ENCODE measurements at places on chromosomes 3 and 15. TPM values are rescaled to one million over a fixed set of nuclear protein-coding genes. Genes with fewer than 3 reads are reported as not detected.

TMCO5A gene
- total RNA-seq: not detected

GOLGA8S gene
- 0.60 TPM for total RNA-seq

ALG1L2 gene
- 0.82 TPM for total RNA-seq

FOXB1 gene
- total RNA-seq: not detected

CYP1A1 gene
- 0.13 TPM for total RNA-seq

CADPS gene
- total RNA-seq: 0.98 TPM

KNG1 gene
- total RNA-seq: 8.7 TPM

DNA sequence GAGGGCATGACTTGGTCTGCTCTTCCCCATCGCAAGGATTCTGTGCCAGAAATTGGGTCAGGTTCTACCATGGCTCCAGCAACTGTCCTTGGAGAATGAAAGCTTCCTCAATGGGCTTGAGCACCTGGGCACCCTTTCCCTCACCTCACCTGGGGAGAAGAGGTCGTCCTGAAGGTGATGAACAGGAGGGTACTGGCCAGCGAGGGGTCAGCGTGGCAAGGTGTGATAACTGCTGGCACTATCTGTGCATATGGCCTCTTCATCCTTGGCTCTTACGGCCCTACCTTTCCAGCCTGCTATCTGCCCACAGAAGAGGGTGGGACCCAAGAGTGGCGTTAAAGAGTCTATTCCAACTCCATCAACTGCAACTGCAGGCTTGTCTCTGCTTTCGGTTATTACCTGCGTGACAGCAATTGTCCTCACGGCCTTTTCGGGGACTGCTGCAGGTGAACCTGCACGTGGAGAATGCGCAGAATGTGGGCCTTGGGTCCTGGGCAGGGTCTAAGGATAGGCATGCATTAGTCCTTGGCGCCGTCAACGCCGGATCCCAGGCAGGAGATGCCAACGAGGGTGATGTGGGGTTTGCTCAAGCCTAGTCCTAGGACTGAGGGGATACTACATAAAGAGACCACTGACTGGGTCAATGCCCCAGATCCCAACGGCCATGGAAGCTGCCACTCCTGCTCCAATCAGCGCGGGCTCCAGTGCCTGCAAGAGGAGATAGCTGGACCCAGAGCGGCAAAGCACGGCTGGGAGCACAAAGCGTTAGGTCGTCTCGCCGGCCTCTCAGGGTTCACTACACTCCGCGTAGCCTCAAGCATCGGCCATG lies 625 bp upstream of the RBM15B start:
- no peak for DNase-seq

GRCh38 chr3:101902041-101902440 lies 52.7 kb downstream of the NFKBIZ start:
- no peak for DNase-seq

GRCh38 chr15:89521605-89522004 lies 25.2 kb upstream of the RHCG start:
- no peak for DNase-seq

DNA sequence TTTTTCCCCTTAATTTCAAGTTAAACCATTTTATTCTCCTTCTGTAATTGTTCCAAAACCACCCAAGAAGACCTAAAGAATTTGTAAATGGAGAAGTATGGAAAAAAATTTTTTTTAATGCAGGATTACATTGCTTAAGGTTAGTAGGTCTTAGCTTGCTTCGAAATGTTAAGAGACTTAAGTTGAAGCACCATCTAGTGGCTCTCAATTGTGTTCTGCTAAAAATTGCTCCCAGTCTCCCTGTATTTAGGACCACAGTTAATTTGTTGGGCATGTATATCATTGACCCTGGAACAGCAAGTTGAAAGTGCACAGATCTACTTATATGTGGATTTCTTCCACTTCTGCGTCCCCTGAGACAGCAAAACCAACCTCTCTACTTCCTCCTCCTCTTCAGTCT lies 32.4 kb downstream of the CD200R1L start:
- DNase-seq: no peak

DNA sequence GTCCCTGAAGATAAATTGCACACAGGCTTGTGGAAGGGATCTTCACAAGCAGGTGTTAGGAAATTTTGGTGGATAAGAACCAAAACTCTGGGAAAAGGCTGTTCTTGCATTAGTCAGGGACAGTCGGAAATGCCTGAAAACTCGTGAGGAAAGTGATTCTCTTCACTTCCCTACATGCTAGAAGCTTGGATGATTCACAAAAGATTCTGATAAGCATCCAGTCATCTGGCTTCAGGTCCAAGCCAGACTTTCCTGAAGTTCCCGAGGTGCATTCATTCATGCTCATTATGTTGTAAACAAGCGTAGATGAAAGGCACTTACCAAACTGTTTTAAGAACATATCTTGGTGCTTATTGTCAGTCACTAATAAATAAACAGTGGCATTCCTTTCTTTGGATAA lies 1028.7 kb downstream of the NTRK3 start:
- no peak for DNase-seq

DNA sequence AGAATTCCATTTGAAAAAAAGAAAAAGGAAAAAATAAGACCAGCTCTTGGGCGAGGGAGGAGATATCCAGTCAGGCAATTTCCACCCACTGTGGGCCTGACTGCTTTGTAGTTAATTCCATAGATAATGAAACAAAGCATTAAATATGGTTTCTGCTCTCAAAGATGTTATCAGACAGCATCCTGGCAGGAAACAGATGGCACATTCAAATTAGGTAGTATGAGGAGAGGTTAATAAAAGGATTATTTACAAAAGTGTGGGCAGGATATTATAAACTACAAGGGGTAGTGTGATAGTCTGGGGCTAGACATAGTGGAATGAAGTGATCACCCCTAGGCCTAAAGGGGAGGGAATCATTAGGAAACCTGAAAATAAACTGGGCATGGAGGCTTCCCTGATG lies 193.2 kb downstream of the CLSTN2 start:
- no peak for DNase-seq

GRCh38 chr15:81362790-81363189 lies 11.2 kb downstream of the TMC3 start:
- no peak for DNase-seq
